ENCODE measurements at places on chromosomes 4 and X. TPM values are rescaled to one million over a fixed set of nuclear protein-coding genes. Genes with fewer than 3 reads are reported as not detected.

GRCh38 chr4:124964251-124964650 is 251.7 kb upstream of the ANKRD50 start:
- no peak for DNase-seq

- no peak for DNase-seq
Measured at GRCh38 chrX:18468599-18468998, 43.2 kb downstream of the CDKL5 start.

DNA sequence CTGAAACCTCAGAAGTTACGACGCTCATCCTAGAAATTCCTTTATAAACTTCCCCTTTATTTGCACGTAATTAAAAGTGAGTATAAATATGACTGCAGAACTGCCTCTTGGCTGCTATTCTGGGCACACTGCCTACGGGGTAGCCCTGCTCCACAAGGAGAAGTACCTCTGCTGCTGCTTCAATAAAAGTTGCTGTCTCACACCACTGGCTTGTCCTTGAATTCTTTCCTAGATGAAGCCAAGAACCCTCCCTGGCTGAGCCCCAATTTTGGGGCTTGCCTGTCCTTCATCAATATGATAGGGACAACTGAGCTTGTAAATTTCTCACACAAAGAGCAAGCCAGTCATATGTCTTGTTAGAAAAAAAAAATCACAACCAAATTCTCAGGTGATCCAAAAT is 115.8 kb downstream of the VEGFC start:
- no peak for DNase-seq

DNA sequence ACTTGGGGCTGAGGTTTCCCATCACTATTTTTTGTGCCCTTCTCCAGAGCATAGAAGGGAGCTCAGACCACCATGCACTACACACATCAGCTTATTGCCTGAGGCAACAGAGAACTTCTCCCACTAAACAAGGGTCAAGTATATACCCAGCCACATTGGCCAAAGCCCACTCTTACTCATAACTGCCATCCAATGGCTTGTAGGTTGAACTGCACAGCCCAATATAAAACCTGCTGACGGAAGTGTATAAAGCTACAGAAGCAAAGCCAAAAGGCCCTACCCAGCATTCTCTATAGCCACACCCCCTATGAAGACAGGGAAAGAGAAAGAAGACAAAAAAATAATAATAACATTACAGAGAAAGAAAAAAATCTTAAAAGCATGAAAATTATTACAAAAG is 139.7 kb downstream of the LRBA start:
- no peak for DNase-seq

- peak; percentile 40 for DNase-seq
Measured at GRCh38 chr4:89024051-89024675, 32.8 kb downstream of the FAM13A start.

- no peak for DNase-seq
Measured at GRCh38 chr4:141410839-141411238, 190.1 kb downstream of the ZNF330 start.

GRCh38 chr4:183080372-183081115 is 18.5 kb upstream of the WWC2 start:
- no peak for DNase-seq

GRCh38 chr4:2930135-2930757 is 33.0 kb downstream of the NOP14 start:
- no peak for DNase-seq

- no peak for DNase-seq
Measured at GRCh38 chr4:151993521-151993920, 232.7 kb upstream of the GATB start.

- DNase-seq = no peak
Measured at GRCh38 chr4:97892592-97893266, 250.5 kb downstream of the STPG2 start.

DNA sequence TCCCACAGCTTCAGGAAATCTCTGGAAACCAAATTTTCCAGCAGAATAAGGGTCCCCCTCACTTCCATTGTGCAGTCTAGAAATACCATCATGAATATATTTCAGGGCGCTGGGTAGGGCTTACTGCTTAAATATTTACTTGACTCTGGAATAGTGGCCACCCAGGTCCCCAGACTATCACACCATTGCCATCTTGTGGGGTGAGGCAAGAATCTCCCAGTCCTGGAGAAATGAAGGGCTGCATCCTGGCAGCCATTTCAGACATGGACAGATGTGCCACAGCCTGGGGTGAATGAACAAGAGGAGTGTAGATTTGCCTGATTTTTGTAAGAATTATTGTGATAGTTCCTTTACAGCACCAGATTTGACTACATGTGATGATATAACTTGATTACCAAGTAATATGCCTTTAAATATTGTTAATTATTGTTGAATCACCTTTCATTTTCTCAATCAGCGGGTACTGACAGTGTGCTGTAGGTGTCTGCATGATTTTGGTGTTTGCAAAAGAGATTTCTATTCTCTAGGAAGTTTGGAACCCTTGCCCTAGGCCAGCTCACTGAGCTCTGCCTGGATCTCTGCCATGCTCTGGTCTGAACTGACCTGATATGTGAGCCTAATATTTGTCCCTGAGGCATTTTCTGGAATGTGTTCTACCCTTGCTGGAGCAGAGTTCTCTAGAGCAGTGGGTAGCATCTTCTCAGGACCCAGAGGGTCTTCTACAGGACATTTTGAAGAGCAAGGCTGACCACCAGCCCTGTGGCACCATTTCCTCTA is 183.4 kb downstream of the KIT start:
- DNase-seq = no peak

SLC25A53 gene
- 4.2 TPM for total RNA-seq

CT45A5 gene
- not detected for total RNA-seq

CNKSR2 gene
- total RNA-seq = 11.4 TPM

All from activated T-cell treated with anti-CD3 and anti-CD28 coated beads, Interleukin-2, amount 50 U/mL, for 4 hours (primary cell).